ENCODE measurements at places on chromosomes 4 and X.

DNA sequence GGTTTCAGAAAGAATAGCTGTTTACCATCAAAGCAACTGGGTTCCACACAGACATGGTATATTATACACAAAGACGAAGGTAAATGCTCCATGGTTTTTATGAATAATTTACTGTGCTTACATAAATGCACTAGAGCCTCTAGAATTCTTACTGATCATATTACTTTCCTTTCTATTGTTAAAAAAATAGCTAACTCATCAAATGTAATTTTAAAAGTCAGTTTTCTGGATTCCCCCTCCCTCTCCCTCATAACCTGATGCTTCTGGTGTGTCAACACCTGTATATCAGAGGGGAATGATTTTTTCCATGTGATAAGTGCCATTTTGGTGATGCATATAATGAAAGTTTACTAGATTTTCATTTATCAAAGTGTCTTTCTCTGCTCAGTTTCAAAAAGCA is 31.1 kb upstream of the LEF1 start:
- no peak for DNase-seq

- DNase-seq = no peak
Observed at GRCh38 chr4:4930677-4931076, 71.2 kb downstream of the MSX1 start.

DNA sequence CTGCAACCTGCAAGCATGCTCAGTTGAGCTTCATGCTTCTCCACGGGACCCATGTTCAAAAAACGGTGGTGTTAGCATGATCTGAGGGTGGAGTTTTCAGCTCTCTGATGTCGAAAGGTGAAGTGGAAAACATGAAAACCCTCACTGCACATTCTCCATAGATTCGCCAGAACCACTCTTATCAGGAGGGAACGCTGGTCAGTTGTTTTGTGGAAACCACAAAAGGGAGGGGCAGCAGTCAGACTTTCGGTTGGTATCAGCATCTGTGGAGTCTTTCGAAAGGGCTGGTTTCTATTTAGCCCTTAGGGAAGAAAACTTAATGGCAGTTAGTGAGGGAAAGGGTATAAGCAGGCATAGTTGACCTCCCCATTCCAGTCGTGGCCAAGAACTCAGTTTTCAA is 12.6 kb downstream of the PPA2 start:
- DNase-seq = no peak

GRCh38 chr4:106315476-106315967 is 487 bp downstream of the TBCK start:
- peak; percentile 12 for DNase-seq

GRCh38 chr4:86749121-86749520 is 100.1 kb downstream of the SLC10A6 start:
- no peak for DNase-seq

GRCh38 chr4:23999714-24000469 is 110.0 kb upstream of the PPARGC1A start:
- DNase-seq = no peak
